ENCODE measurements at places on chromosomes 4 and X.

DNA sequence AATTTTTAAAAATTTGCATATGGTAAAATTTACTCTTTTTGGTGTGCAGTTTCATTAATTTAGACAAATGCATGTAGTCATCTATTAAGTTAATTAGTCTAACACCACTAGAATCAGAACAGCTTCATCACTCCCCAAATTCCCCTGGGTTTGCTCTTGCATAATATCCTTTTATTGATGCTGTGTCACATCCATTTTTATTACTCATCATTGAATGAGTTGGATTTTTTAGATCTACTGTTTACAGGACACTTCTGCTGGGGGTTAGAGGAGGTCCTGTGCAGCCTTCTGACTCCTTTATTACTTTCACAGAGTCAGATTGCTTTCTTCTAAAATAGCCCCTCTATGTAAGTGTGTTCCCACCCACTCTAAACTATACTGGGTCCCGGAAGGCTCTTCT lies 65.9 kb downstream of the MTHFD2L start:
- DNase-seq, result no peak

DNA sequence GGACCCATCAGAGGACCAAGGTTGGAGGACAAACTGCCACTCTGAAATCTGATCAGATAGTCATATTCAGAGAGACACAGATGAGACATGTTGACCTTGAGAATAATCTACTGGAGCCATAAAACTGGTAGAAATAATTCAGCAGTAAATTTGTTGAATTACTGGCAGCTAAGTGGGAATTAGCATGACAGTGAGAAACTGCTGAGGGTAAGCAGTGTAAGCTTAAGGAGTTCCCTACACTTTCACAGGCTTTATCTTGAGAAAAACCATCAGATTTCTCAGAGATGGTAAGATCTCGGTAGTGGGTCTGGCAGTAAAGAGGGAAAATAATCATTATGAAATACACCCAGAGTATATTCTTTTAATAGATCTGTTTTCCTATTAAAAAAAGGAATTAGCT lies 213.7 kb downstream of the TECRL start:
- DNase-seq, result no peak

- no peak for DNase-seq
These were observed 554 bp downstream of the KLHL15 start for GRCh38 chrX:24026432-24026831.

DNA sequence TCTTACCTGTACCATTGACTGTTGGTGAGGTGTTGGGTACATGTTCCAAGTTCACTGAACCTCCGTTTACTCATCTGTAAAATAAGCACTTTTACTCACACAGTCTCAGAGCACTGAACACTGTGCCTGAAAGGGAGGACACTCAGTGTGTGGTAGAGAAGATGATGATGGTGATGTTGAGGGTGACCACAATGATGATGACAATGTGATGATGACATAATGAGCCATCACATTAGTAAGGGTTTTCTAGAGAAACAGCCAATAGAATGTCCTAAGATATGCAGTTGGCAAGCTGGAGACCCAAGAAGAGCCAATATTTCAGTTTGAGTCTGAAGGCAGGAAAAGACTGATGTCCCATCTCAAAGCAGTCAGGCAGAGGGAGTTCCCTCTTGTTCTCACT lies 315.4 kb upstream of the IGFBP7 start:
- DNase-seq, result no peak

- DNase-seq, result no peak
These were observed 24.2 kb upstream of the AMELX start for GRCh38 chrX:11269006-11269405.

DNA sequence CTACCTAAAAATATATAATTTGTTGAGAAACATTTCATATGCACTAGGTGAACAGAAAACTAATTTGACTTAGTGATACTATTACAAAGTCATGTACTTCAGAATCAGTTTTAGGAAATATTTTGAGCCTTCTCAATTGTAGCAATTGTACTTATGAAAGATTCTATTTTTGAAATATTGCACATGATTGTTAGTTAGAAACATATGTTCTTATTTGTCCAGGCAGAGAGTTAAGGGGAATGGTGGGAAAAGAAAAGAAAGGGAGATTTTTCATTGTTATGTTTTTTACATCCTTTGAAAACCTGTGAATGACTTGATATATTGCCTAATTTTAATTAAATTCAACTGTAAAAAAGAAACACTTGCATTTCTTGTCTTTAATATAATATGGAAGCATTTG lies 66.0 kb downstream of the GLRB start:
- no peak for DNase-seq

DNA sequence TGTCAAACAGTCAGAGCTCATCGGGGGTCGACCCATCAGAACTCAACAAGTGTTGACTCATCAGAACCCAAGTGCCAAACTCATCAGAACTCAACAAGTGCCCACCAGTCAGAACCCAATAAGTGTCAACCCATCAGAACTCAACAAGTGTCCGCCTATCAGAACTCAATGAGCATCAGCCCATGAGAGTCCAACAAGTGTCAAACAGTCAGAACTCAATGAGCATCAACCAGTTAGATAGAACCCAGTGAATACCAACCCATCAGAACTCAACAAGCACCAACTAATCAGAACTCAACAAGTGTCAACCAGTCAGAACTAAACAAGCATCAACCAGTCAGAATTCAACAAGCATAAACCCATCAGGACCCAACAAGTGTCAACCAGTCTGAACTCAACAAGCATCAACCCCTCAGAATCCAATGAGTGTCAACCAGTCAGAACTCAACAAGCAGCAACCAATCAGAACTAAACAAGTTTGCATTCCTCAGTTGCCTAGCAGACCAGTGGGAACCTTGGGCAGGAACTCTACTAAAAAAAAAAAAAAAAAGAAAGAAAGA lies 115.3 kb downstream of the PRKX start:
- DNase-seq, result no peak
